ENCODE measurements at places on chromosomes 2 and 18.
A peak's percentile ranks its signal among the peaks of the same experiment; 100 is the strongest.

DNA sequence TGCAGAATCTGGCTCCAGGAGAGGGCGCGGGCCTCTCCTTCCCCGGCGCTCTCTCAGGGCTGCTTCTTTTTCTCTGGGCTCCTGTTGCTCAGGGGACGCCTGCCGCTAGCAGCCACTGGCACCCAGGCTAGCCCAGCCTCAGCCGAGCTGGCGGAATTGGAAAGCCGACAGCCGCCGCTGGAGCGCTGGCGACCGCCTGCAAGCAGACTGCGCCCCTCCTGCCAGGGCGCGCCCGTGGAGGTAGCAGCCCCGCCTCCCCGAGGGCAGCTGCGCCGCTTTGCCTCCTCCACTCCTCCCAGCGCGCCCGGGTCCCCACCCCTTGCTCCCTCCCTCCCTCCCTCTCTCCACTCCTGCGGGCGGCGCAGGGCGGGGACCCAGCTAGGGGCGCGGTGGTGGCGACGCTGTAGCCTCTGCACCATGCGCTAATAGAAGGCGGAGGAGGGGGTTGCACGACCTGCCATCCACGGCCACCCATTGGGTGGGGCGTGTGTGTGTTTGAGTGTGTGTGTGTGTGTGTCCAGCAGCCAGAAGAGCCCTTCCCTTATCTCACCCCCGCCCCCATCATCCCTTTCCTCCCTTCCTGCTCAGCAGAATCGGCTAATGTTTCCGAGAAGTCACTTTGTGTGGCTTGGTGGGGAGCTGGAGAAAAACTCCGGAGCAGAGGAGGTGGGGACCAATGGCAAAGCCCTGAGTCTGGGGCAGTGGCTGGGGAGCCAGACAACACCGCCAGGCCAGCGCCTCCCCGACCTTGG, at the start of gene SCN9A:
SCN9A (minus strand) TSS at position 209 of the 752 bp plus-strand sequence. CDS start 64,188 bp downstream, outside the sequence.
- DNase-seq, result no peak

- DNase-seq, result no peak
Observed at GRCh38 chr2:55001716-55002115, 48.5 kb downstream of the RTN4 start.

GRCh38 chr2:138676619-138677021, 103.6 kb downstream of the NXPH2 start:
- no peak for DNase-seq

DNA sequence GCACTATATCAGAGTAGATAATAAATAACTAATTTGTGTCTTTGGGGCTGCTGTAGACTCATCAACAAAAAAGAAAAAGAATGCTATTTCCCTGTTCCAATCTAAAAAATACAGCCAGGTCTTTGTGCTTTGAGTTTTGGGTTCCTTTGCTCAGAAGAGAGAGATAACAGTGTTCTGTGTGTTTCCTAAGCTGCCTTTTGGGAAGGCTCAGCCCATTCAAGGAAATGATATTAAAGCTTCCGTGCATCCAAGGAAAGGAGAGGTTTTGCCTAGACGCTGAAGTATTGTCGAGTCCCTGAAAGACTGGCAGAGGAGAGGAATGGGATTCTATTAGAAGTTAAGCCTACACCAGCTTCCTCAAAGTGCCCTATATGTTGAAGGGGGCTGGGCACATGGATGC, 25.8 kb upstream of the LRP2 start:
- DNase-seq, result no peak

DNA sequence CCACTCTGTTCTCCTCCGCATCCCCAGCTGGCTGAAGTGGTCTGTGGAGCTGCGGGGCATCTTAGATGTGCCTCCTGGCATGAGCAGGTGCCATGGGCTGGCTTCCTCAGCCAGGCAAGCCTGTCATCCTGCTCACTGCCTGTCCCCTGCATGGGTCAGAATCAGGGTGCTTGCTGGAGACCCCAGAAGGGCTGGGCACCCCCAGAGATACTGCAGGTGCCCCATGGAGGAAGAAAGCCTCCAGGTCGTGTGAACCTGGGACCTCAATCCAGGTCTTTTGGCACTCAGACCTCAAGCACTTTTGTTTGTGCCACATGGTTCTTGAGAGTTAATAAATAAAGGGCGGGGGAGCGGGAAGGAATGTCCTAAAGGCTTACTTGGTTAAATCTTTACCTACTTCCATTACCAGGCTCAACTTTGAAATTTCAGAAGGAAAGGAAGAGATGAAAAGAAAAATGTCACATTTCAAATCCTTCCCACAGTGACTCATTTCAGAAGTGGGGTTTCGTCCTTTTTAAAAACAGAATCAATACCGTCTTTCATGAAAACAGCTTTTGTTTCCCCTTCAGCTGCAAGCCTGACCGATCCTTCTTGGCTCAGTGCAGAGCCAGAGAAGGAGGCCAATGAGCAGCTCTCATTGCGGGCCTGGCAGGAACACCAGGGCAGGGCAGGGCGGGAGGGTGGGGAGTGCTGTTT, 69.9 kb downstream of the RHOB start:
- no peak for DNase-seq

GRCh38 chr2:175827856-175828255, 174.2 kb downstream of the LNPK start:
- no peak for DNase-seq

DNA sequence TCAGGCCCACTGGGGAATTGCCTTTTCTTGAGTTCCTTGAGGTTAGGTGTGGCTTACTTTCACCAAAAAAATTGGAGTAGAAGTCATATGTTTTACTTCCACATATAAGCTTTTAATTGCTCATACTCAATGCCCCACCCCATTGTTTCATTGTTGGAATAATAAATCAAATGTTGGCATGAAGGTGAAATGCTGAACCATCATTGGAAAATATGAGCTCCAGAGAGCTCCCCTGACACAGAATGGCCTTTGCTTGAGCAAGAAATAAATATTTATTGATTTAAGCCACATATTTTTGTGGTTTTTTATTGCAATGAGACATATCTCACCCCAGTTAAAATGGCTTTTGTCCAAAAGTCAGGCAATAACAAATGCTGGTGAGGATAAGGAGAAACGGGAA, 167.3 kb upstream of the SRD5A2 start:
- no peak for DNase-seq

DNA sequence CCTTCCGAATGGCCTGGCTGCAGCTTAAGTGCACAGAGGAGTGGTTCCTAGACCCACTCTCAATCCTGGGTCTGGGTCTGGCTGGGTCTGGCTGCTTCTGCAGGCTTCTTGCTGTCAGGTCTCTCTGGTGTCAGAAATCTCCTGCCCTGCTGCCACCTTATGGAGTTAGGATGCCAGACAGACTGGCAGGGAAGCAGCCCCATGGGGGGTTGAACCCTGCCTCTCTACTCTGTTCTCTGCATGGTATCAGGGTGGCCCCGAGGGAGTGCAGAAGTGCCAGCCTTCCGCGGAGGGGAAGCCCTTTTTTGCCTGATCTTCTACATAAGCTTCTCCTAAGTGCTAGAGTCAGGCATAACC, 89.4 kb downstream of the ZCCHC2 start:
- no peak for DNase-seq

- DNase-seq, result no peak
Observed at GRCh38 chr2:240936106-240936505, 30.0 kb downstream of the CROCC2 start.

DNA sequence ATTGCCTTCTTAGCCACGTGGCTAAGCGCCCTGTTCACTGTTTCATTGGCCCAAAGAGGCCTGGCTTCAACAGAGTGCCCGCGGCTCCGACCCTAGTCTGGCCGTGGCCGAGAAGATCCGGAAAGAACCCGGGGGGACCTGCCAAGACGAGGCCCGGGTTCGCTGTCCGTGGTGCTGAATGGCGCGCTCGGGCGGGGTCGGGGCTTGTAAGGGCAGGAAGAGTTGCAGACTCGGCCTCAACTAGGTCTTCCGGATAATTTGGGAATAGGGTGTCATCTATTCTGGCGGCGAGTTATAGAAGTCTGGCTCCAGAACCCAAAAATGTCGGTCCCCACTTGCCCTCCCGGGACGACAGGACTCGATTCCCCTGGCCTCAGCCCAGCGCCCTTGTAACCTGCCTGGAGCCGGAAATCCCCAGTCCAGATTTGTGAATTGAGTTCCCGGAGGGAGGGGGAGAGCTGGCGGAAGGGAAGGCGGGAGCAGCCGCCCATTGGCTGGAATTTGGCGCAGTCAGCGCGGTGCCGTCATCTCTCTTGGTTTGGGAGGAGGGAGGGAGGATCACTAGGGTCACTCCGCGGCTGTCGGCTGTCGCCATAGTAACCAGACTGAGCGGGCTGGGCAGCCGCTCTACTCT, 3.5 kb downstream of the CDK5R2 start:
- DNase-seq, result no peak

DNA sequence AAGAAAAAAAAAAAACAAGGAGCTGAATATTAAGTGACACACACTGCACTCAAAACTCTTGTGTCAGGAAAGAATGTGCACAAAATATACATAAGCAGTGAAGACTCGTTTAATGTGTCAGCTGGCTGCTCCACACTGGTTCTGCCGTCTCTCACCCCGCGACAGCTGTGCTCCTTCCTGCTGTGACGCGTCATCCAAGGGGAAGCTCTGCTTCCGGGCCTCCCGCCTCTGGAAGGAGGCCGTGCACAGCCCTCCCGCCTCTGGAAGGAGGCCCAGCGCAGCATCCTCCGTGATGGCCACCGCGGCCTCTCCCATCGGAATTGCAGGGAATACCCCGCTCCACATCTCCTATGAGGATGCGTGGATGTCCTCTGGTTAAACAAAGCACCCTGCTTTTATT, 151.0 kb downstream of the HDAC4 start:
- DNase-seq, result no peak

DNA sequence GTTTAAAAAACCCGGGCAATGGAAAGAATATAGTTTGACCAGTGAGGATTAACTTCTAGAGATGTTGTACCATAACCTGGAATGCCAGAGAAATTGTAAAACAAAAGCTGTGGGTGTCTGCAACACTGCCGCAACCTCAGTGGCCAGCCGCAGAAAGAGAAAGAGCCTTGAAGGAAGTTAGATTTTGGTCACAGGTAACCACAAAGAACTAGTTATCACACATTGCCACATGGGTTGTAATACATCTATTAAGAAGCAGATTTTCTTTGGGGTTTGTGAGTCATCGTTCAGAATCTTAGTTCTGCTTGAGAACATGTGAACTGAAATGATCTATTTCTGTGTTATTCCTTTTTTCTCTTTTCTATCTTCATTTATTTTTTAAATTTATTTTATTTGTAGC, 222.9 kb upstream of the AGAP1 start:
- DNase-seq, result peak; percentile 23

- no peak for DNase-seq
Observed at GRCh38 chr2:64192664-64193105, 48.5 kb upstream of the PELI1 start.

- no peak for DNase-seq
Observed at GRCh38 chr2:126766295-126766968, 110.5 kb downstream of the GYPC start.

- peak; percentile 67 for DNase-seq
Observed at GRCh38 chr2:97806738-97807618, 93.6 kb downstream of the ZAP70 start.

DNA sequence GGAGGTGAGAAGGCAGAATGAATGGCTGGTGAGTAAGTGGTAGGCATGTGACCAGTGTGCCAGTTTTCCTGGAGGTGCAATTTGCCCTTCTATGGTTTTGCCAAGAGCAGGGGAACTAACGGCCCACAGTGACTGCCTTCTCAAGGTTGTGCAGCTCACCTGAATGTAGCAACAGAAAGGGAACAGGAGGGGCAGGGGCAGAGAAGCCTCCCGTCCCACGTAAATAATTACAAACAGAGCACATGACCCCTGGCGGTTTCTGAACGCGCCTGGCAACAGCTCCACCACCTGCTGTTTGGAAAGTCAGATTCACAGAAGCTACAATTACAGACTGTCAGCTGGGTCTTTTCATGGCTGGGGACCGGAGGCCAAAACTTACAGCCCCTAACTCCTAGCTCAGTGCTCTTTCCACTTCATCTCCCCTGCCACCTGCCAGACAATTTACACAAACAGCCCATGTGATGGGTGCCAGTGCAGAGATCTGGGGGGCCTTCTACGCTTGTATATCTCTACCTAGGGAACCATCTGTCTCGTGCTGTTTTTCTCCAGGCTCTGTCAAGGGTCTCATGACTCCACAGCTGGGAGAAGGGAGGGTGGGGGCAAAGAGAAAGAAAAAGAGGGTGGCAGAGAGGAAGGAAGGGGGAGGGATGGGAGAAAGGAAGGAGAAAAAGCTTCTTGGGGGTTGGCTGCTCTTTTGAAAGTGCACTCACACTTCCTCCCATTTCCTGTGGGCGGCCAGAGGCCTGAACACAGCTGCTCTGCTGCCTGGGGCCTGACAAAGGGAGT, 69.6 kb downstream of the POLR1A start:
- DNase-seq, result peak; percentile 44

DNA sequence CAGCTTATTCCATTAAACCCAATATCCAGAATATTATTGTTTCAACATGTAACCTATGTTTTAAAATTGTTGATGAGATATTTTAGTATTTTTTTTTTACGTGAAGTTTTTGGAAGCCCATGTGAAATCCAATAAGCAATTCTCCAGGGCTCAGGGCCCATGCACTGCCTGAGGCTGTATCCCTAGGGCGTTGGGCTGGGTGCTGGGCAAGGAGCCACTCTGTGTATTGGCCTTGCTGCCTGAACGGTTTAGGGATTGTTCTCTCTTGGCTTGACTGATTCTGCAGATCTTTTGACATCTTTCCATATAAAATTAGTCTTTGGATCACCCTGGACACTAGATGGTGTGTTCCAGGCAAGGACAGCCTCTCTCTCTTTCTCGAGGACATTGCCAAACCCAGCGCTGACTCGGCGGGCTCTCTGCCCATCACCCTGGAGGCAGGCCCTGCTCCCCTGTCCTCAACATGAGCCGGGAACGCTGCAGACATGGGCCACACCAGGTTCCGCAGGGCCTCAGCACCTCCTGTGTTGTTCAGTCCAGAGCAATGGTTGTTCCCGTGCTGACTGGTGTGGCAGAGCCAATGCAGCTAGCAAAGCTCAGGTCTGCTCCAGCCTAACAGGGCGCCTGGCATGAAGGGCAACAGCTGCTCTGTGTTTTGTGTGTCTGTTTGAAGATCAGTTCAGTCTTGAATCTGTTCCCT, 163.0 kb downstream of the SEPTIN10 start:
- no peak for DNase-seq

DNA sequence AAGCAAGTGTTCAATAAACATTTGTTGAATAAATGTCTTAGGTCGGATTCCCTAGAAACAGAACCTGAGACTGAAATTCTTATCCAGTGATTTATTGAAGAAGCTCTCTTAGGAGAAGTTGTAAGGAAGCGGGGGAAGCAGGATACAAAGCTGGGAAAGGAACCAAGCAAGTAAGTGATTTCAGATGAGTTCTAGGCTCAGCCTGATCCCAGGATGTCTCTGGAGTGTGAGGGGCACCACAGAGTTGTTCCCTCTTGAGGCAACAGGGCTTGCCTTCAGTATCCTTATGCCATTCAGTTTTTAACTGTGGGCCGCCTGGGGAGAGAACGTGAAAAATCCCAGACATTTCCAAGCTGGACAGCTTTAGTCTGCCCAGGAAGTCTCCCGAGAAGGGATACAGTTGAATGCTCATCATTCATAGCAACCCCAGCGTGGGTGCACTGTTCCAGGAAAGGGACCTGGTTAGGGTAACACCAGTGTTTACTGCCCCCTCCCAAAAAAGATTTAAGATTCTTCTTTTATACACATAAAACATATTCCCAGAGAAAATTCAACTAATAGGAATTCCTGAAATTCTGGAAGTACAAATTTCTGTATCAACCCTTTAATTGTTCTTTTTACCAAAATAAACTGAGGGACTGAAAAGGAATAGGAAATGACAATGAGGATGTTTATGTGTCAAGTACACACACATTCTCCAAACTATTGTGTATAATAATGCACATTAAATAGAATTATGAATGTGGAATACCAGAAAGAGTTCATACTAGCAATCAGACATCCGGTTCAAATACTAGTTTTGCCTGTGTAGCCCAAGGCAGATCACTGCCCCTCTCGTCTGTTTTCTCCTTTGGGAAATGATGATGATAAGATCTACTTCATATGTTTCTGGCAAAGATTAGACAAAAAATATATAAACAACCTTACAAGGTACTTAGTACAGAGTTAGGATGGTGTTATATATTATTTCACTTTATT, 592.1 kb upstream of the CDH2 start:
- no peak for DNase-seq

Data from activated T-cell treated with anti-CD3 and anti-CD28 coated beads for 24 hours (primary cell).